ENCODE measurements at places on chromosomes 4 and X.

- no peak for DNase-seq
These were observed 7.5 kb downstream of the SEPTIN6 start for GRCh38 chrX:119685225-119686066.

DNA sequence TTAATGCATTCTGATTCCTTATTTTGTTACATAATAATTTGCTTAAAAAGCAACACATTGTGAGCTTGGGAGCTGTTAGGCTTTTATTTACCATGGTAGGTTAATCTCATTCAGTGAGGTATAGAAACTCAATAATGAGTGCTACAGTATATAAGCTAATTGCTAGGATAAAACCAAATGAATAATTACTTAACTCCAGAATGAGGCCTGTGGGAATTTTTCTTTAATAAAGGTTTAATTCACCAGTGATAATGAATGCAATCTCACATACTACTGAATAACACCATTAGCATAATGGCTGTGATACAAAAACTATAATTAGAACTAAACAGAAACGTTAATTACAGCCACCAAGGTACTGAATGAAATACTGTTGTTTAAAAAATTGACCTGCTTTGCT lies 326.3 kb downstream of the IQCM start:
- no peak for DNase-seq

- DNase-seq, result no peak
These were observed 135.1 kb downstream of the REPS2 start for GRCh38 chrX:17081511-17081910.

- no peak for DNase-seq
These were observed 5.2 kb downstream of the F11 start for GRCh38 chr4:186271081-186271678.

DNA sequence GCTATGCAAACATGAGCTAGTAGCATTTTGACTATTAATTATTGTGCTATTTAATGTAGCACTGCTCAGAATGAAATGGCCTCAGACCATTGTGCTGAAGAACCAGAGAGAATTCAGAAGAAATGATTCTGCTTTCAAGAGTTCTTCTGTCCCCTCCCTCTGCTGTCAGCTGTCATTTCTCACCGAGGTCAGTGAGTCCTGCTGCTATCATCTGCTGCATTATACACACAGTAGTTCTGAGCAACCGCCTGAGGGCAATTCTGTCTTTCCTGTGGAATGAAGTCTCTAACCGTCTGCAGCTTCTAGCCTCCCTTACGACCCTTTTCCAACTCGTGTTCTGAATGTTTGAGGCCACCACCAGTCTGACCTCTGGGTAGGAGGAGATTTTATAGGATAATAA lies 249.4 kb downstream of the HNRNPD start:
- no peak for DNase-seq

DNA sequence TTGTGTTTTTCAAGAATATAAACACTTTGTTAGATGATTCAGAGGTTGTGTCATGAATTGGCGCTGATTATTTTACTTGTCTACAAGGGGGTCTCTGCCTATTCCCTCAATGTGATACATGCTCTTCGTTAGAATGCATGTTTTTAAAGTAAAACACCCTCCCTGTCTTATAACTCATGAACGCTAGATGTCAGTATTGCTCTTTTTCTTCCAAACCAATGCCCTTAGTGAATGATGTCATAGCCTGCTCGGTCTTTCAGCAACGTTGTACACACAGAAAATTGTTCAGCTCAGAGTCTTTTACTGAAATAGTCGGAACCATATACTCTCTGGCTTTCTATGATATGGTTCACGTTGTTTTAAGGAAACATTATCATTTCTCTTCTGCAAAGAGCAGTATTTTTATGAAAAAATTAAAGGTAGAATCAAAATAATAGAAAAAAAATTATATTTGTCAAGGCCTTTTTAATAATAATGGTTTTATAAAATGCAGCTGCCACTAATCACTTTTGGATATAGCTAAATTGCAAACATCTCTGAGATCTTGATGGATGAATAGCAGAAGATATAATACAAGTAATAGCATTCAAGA lies 292.9 kb downstream of the TLL1 start:
- no peak for DNase-seq

DNA sequence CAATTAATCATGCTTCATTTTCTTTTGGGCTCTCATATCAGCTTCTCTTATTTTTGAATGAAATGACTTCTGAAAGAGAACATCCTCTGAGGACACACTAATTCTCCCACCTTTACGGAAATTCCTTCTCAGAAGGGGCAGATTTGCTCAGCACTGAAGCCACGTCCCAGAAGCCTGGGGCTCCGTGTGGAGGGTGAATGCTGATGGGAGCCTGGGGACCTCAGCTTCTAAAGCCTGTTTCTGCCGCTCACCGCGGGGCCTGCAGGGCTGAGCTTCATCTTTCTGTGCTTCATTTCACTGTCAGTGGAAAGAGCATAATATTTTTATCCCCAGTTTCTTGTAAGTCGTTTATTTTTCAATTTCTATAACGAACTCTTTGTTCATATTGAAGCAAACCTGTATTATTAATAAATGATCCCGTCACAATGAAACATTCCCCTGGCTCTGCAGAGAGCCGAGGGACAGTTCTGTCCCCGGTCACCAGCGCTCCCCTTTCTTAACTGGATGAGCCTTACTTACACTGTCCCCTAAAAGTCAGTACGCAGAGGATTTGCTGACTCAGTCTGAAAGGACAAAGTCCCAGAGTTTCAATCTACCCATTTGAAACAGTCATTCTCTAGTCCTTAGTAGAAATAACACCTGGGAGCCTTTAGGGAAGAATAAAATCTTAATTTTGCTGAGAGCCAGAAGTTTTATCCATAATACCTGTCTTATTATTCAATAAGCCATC lies 364.6 kb upstream of the FAT1 start:
- DNase-seq, result no peak

DNA sequence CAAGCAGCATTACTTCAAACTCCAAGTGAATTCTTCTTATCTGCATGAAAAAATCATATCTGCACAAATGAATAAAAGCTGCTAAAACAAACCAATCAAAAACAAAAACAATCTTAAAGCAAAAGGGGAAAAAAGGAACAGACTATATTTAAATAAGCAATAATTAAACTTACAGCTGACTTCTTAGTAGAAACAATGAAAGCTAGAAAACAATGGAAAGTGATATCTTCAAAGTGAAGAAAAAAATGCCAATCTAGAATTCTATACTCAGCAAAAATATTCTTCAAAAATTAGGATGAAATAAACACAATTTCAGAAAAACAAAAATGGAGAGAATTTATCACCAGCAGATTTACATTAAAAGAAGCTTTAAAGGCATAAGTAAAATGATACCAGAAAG lies 20.0 kb downstream of the STBD1 start:
- no peak for DNase-seq

GRCh38 chr4:187995322-187996207 lies at the start of gene ZFP42:
TSS of gene ZFP42 (plus strand) at chr4:187995771. CDS start at chr4:188002808, 7,037 bp downstream.
- no peak for DNase-seq

DNA sequence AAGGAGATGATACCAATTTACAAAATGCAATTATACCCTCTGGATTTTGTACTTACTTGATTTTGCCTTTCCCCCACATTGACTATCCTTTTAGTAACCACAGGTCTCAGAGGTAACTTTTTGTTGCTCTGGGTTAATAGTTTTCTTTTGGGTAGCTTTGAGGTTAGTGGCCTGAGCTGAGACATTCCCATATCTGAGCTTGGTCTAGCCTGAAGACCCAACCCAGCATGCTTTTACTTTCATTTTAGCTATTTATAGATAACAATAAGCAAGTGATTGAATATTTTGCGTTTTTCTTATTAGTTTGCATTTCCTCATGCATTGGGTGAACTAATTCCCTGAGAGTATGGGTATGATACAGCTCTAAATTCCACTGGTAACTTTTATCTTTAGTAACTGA lies 11.8 kb downstream of the HTN1 start:
- DNase-seq, result no peak

Data from activated naive CD8-positive, alpha-beta T cell treated with anti-CD3 and anti-CD28 coated beads, Interleukin-2, amount 50 U/mL, for 24 hours (primary cell).